ENCODE measurements at places on chromosomes 5 and 9.

DNA sequence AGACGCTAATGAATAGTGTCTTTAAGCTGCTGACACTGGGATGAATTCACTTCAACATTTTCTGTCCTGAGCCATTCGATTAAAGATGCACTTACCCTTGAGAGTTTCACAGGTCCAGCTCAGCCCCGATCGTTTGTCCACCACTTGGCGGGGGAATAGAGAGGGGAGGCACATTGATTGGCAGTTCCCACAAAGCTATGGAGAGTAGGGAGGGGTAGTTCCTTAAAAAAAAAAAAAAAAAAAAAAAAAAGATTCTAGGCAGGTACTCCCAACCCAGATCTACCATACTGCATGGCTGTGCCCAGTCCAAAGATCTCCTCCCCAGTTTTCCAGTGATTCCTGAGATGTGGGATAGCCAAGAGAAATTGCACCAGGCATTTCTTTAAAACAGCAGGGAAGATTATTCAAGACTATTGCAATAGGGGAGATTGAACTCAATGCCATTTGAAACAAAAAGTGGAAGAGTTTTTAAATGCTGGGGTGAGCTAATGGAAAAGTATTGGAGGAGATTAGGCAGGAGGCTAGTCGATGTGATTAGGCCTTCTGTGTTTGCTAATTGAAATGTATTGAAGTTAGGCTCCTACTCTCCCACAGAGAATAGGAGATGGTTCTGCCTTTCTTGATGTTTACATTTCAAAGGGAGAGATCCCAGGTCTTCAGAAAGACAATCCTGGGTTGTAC lies 2217.4 kb upstream of the WWC1 start:
- DNase-seq, result no peak

GRCh38 chr5:125263356-125263755 lies 516.9 kb upstream of the ZNF608 start:
- DNase-seq, result no peak

DNA sequence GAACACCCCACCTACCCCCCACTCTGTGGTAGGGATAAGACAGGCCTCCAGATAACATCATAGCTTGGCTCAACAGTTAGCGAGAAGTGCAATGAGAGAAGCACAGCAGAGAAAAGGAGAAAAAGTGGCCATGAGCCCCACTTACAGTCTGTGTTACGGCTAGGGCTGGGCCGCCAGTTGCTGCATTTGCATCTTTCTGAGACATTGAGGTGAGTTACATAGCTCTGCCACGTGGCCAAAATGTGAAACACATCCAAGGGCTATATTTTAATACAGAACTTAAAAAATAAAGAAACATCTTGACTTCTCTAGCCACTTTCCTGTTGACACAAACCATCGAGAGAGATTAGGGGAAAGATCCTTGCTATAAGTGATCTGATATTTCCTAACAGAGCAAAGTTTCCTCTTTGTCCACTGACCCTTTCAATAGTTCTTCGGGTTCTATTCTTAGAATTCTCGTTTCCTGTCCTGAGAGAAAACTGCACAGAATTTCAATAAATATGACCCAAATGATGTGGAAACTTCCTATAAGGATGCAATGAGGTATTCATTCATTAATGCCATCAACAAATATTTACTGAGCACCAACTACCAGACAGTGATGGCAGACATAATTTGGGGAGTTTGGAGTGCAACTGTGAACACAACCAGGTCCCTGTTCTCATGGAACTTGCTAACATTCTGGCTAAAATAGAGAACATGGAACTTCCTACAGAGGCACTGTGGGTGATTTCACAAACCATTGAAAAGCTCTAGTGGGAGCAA lies 3.2 kb upstream of the TLE4 start:
- no peak for DNase-seq

GRCh38 chr5:153827397-153827796 lies 211.3 kb downstream of the FAM114A2 start:
- DNase-seq, result no peak

DNA sequence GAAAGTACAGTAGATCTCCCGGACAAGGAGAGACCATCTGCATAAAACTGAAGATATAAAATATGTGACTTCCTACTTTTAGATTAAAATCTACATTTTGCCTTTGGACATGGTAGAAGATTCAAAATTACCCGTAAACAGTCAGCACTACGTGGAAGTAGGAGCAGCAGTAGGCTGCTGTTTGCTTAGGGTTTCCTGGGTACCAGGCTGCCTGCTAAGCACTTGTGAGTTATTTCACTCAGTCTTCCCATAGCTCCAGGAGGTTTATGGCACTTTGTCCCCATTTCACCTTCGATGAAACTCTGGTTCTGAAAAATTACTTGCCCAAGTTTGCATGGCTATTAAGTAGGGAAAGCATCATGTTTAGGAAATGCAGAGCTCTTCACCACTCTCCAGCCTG lies 92.6 kb downstream of the STK32A start:
- DNase-seq, result no peak

DNA sequence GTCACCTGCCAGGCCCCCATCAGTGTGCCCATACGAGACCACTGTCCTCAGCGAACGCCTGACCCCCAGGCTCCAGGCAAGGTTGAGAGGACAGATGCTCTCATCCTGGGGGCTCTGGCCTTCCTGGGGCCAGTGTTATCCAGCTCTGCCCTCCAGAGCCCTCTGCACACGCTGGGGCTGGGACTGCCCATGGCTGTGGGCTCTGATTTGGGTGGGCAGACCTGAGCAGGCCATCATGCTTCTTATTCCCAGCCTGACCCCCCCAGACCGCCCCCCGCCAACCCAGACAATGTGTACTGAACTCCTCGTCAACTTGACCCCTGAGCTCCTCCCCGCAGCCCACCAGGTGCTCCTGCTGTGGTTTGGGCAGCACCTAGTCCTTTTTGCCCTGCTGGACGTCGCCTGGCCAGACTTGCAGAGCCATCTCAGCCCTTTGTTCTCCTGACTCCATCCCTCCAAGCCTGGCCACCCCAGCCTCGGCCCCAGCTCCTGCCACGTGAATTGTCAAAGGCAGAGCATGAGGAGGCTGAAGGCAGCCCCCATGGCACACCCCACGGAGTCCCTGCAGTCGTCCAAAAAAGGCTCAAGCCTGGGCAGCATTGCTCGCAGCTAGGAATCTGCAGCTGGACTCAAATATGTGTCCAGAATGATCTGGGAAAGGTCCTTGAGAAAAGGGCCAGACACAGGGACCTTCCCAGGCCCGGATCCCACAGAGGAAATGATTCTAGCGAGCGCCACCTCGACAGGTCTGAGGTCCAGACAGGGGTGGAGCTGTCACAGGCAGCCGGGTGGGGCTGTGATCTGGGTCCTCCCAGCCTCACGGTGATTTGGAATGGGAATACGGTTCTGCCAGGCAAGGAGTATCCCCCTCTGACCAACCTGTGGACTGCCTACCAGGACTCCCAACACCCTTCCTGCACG lies 87.0 kb downstream of the ADAMTS2 start:
- DNase-seq, result no peak

DNA sequence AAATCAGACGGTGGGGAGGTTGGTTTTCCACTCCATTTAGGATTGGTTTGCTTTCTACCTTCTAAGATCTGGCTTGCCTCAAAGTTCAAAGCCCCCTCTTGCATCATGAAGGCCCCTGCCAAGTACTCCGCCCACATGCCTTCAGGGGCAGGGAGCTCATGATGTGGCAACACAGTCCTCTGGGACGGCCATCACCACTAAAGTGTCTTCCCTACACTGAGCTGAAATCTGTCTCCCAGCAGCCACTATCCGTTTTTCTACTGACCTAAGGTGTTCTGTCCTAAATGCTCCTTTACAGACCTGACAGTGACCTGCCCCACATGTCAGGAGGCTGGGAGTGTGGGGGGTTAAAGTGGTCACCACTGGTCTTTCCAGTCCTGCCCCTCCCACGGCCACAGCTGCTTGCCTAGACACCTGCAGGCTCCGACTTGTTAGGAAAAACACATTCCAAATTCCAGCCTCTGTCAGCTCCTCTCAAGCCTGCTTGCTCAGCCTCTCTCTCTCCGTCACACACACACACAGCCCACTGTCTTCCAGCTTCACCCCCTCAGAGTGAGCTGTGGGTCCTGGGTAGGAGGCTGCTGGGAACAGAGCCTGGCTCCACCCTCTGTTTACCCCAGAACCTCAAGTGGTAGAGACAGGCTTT lies 44.9 kb downstream of the SHB start:
- DNase-seq, result no peak

DNA sequence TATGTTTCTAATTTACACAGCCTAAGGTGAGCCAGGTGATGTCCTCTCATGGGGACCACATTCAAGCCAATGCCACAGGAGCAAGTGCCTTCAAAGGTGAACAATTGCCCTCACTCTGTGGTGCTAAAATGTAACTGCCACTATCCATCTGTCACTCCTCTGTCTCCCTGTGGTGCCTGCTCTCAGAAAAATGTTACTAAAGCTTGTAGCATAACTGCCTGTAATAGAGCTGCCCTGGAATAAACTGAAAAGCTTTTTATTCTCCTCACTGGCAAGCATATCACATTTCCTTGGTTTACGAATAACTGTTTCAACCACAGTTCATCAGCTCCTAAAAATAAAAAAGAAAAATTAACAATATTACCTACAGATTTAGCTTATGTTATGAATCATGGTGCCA lies 142.4 kb downstream of the ST8SIA4 start:
- DNase-seq, result no peak

DNA sequence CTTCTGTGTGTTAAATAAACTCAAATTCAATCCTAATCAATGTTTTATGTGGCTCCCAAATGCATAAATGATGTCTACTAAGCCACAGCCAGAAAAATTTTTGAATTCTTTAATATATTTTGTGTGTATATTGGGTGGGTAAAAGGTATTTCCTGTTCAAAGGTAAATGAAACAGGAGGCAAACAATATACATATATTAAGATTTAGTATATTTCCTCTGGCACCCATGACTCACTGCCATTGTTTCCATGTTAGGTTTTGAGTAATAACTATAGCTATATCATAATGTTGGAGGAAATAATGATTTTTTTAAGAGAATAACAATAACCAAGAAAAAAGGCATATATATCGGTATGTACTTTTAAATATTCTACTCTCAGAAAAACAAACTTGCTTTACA lies 1071.9 kb upstream of the CDH10 start:
- no peak for DNase-seq
